Stimulated activated CD8-positive, alpha-beta memory T cell treated with anti-CD3 and anti-CD28 coated beads, Interleukin-7, amount 100 ng/mL, for 48 hours (primary cell): ENCODE measurements at places on chromosomes 16 and 17.
A peak's percentile ranks its signal among the peaks of the same experiment; 100 is the strongest.

DNA sequence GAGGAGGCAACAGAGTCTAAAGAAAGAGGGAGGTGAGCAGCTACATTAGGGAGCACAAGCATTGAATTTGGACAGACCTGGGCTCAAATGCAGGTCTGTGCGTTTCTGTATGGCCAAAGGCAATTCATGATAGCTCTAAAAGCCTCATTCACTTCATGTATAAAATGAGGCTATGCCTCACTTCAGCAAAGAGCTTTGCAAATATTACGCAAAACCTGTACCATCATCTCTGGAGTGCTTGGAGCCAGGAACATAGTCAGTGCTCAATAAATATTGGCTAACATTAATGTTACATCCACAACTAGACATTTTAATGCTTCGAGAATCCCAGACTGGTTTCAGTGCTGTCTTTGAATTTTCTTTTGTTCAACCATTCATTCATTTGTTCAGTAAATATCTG is 254.7 kb upstream of the CDH11 start:
- DNase-seq: no peak

DNA sequence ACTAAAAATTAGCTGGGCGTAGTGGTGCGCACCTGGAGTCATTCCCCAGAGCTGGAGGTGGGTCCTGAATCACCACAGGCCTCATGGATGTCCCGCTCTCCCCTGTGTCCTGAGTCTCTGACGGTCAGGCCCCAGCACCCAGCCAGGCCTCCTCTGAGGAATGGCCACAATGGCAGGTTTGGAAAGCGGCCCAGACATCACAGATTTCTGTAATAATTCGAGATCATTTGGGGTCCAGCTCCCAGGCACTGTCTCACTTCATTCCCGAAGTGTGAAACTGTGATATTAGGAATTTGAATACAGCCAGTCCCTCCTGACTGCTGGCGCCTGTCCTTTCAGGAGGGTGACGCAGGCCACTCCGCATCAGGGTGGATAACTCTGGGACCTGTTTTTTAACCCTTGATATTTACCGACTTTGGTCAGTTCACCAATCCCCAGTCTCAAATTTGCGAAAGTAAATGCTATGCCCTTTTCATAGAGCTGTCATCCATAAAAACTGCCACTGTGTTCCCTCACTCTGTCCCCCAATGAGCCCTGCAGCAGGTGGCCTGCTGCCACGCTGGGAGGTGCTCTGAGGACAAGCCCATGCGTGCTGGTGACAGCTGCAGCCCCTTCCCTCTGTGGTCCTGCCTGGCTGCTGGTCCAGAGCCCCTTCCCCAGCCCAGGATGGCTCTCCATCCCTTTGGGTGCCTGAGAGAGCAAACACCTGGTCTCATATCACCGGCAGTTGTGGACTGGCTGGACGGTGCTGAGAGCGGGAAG is 28.3 kb upstream of the RPTOR start:
- no peak for DNase-seq

GRCh38 chr17:58344047-58344790 is 7.8 kb downstream of the SUPT4H1 start:
- DNase-seq: peak; percentile 94

DNA sequence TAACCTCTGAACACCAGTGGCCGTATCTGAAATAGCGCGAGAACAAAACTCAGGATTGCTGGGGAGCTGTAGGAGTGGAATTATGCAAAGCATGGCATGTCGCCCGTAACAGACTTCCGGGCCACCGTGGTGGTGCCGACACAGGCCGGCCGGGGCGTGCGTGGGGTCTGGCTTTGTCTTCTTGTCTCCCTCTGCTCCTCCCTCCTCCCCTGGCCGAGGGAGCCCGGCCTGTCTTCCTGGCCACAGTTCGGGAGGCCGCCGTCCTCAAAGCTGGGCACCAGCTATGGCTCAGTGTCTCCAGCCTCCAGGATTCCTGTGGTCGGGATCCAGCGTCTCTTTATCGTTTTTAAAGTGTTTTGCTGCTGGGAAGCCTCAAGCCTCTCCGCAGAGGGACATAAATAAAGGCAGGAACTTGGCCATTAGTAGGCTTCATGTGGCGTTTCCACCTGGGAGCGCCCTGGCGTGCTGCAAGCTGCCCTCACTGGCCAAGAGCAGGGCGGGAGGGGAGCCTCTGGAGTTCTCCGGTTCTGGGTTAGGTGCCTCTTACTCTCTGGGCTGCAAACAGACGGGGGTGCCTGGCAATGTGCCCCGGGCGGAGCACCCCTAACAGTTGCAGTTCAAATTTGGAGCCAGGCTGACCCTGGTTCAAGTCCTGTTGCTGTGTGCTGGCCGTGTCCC is 22.0 kb upstream of the NPTX1 start:
- no peak for DNase-seq

DNA sequence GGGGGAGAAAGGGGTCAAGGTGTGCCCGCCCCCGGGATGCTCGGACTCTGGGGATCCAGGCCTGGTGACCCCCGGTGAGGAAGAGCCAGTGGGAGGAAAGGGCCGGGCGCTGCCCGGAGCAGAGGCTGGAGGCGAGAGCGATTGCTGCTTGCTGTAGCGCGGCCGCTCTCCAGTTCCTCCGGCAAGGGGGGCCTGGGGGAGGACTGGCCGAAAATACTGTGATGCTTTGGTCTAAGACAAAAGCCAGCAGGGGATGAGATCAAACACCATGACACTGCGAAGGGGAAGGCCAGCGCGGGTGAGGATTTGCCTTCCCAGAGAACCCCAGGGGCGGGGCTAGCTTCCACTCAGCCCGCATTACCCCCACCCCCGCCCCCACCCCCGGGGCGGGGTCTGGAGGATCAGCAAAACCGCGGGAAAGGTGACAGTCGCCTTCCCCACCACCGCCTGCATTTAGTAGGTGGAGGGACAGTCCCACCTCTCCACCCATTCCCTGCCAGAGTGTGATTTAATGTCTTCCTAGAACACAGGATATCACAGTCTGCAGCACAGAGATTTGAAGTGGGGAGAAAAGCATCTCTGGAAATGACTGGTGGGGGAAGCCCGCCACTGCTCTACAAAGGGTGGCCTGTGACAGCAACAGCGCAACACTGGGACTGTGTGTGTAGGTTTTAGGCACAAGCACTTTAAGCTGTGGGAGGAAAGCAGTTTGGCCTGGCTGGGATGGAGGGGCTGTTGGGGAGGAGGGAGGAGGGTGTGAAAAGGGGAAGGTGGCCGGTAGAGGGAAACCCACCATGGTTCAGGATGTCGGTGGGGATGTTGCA is 25.7 kb downstream of the MRC2 start:
- DNase-seq: peak; percentile 92

- no peak for DNase-seq
These were observed 27.1 kb upstream of the GPRC5C start for GRCh38 chr17:74404789-74405188.
